ENCODE measurements at places on chromosomes 5 and 9. TPM values are rescaled to one million over a fixed set of nuclear protein-coding genes. Genes with fewer than 3 reads are reported as not detected.

GRCh38 chr5:144318011-144318410, 147.3 kb downstream of the KCTD16 start:
- DNase-seq = no peak

DNA sequence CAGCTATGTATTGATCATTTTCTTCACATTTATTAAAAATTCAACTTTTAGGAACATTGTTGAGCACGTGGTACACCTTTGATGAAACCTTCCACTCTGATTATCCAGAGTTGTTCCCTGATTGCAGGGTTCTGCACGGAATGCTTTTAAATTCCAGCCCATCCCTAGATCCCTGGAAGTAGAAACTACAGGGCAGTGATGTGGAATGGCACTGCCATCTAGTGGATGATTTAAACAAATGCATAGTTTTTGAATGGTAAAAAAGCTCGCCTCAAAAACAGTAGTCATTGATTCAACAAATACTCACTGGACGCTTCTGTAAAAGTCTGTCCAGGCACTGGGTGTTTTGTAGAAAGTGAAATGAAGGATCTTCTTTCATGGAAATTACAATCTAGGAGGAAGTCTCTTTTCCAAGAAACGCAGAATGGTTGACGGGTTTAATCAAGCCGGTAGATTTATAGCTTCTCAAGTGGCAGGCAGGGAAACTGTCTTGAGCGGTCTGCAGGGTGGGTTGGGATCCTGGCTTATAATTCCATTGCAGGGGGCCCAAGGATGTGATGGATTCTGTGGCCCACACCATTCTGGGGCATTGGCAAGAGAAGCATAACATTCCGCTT, 118.4 kb downstream of the ARHGAP26 start:
- peak; percentile 48 for DNase-seq

- DNase-seq = no peak
Measured at GRCh38 chr5:175707751-175708375, 50.0 kb downstream of the HRH2 start.

DNA sequence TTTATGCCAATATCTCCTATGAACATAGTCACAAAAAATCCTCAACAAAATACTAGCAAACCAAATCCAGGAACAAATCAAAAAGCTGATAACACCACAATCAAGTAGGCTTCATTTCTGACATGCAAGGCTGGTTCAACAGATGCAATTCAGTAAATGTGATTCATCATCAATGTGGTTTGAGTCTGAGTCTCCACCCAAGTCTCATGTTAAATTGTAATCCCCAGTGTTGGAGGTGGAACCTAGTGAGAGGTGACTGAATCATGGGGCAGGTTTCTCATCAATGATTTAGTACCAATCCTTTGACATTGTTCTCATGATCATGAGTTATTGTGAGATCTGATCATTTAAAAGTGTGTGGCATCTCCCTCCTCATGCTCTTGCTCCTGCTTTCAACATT, 1072.7 kb downstream of the NR2F1-AS1 start:
- peak; percentile 4 for DNase-seq

DNA sequence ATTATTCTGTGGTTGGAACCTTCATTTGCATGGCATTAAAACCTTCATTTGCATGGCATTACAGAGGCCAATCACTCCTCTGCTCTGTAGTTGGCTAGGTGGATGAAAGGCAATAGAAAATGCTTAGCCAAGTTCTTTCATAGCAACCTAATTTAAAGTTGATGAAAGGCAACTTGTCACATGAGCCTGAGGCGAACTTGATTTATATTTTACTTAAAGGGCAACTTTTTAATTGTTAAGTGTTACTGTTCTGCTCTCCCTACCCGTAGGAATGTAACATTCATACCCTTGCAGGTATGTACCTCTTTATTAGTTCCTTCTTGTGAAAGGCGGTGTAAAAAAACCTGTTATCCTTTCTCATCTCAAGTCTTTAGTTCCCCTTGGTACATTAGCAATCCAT, 7.9 kb upstream of the ERMP1 start:
- DNase-seq = no peak

GRCh38 chr5:146862641-146863040, 15.9 kb downstream of the PPP2R2B start:
- no peak for DNase-seq

Gene GFPT2
- 105 TPM for total RNA-seq
